Activated CD8-positive, alpha-beta memory T cell treated with anti-CD3 and anti-CD28 coated beads for 1 hour (primary cell): ENCODE measurements at places on chromosomes 2 and 18.

- no peak for DNase-seq
Observed at GRCh38 chr2:144924827-144925226, 404.9 kb upstream of the ZEB2 start.

DNA sequence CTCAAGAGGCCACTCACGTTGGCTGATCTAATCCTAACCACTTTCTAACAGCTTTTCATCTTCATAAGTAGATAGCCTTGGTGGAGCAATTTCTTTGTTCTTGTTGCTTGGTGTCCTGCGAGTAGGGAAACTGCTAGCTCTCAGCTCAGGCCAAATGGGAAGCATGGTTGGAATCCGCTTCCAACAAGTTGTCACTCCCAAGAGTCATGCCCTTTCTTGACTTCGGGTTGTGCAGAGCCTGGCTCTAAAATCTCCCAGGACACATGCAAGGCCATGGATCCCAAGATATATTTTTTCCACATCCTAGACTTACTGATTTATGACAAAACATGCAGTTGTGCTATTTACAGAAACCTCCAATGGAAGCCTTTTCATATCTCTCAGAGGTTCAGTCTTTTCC is 7.3 kb upstream of the MATN3 start:
- no peak for DNase-seq

- DNase-seq: no peak
Observed at GRCh38 chr2:113009622-113010021, 4.4 kb downstream of the IL36A start.

DNA sequence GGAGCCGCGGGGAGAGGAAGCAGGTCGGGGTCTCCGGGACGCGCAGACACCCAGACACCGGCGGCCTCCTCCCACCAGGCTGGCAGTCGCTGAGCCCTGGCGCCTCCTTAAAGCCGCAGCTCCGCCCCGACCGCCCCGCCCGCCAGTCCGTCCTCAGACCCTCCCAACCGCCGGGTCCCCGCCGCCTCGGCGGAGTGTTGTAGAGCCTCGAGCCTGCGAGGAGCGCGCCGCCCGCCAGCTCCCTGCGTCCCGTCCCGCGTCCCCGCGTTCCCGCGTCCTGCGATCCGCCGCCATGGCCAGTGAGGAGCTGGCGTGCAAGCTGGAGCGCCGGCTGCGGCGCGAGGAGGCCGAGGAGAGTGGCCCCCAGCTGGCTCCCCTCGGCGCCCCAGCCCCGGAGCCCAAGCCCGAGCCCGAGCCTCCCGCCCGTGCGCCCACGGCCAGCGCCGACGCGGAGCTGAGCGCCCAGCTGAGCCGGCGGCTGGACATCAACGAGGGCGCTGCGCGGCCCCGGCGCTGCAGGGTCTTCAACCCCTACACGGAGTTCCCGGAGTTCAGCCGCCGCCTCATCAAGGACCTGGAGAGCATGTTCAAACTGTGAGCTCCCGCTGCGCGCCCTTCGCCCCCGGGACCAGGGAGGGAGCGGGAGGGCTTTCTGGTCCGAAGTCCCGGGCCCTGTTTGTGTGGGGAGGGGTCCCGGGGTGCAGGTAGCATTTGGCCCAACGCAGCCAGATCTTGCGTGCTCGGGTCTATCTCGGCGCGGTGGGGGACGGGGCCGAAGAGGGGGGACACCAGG is at the start of gene EFHD1:
EFHD1 (plus strand) TSS at position 192 of the 793 bp plus-strand sequence; CDS start at position 293, 101 bp downstream.
- DNase-seq: no peak

DNA sequence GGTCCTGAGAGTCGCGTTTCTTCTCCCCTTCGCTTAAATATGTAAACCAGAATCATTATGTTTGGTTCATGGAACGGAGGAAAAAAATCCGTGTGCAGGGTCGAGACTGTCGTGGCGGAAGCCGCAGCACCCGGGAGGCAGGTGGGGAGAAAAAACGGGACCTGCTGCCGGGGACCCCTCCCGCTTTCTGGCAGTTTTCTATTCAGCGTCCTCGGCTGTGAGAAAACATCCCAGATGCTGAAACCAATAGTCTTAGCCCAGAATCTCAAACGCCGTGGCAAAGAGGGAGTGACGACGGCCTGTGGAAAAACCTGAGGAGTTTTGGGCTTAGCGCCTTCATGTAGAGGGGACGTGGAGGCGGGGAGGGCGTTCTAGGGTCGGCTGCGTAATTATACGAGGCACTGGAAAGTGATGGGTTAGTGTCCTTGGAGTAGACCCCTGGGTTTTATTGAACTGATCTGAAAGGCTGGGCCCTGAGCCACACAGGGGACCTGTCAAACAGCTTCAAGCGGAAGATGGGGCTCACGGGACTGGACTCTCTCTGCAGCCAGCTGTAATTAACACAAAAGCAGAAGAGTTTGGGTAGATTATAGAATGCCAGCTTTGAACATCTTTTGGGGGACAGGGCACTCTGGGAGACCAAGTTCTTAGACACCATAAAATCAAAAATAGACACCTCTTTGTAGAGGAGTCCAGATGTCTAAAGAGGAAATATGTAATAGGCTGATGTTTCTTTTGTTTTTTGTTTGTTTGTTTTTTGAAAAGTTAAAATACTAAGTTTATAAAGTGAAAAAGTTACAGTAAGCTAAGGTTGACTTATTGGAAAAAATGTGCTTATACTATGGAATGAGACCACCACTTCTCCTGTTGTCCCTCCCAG is 834 bp upstream of the BUB1 start:
- no peak for DNase-seq

GRCh38 chr2:883260-883802 is 67.3 kb upstream of the SNTG2 start:
- DNase-seq: no peak

GRCh38 chr2:157172866-157173578 is 84.5 kb upstream of the GALNT5 start:
- no peak for DNase-seq

GRCh38 chr2:220152281-220152935 is 525.0 kb downstream of the SLC4A3 start:
- DNase-seq: no peak

GRCh38 chr2:100852999-100853908 is 33.3 kb downstream of the NPAS2 start:
- no peak for DNase-seq

- no peak for DNase-seq
Observed at GRCh38 chr18:56173542-56174220, 464.7 kb downstream of the TXNL1 start.

DNA sequence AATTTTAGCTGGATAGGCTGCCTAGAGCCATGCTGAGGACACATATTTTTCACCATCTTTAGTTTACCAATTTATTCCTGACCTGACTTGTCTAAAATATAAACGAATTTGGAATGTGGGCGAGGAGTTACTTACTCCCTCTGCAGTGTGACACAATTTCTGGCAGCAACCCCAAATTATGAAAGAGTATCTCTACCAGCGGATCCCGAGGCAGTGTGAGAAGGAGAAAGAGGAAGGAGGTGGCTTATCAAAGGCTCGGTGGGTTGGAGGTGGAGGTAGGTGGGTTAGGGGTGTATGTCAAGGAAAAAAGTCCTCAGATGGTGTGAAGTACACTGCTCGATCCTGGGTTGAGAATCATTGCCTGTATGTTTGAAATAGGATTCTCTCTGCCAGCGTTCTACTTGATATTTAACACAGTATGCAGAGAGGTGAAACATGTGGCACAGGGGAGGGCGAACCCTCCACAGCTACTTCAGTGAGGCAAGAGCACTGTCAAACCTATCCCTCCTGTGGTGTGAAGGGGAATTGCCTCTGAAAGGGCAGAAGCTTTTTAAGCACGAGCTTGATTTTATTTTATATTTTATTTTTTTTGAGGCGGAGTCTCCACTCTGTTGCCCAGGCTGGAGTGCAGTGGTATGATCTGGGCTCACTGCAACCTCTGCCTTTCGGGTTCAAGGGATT is 76.0 kb downstream of the RFTN2 start:
- no peak for DNase-seq

- DNase-seq: no peak
Observed at GRCh38 chr2:30527411-30527810, 80.4 kb downstream of the LCLAT1 start.

DNA sequence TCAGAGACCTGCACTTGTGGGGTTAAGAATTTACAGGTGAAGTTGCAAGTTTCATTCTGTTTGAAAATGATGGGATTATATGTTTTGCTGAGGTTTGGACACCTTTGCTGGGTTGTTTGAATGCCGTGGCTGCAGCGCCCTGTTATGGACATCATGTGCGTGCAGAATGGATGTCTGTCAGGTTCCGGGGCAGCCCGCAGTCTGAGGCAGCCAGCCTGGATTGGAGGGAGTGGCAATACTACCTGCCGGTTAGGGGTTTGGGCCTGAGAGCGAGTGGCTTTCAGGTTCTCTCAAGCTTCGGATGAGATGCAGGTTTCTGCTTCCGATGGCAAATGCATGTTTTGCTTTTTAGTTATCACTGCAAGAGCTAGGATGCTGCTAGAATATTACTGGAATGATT is 1.1 kb downstream of the CASP8 start:
- DNase-seq: peak; percentile 26

- no peak for DNase-seq
Observed at GRCh38 chr2:159145745-159146354, 140.7 kb downstream of the WDSUB1 start.

- DNase-seq: no peak
Observed at GRCh38 chr18:29057703-29058102, 880.8 kb upstream of the CDH2 start.

- no peak for DNase-seq
Observed at GRCh38 chr18:68676913-68677312, 38.0 kb downstream of the TMX3 start.

DNA sequence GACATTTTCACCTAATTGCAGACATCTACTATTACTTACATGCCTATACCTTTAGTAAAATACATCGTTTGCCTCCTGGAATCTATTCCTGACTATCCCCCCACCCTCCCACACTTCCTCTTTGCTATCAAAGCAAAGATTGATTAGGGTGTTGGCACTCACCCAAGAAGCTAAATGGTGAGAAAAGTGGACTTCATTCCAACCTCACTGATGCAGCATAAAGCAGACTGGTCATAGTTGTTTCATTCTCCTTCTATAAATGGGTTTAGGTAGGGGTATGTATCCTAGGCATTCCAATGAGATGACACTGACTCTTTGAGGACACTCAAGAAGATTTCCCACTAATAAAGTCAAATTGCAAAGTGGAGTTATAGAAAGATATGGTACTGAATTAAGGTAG is 97.4 kb downstream of the LRP1B start:
- DNase-seq: no peak

DNA sequence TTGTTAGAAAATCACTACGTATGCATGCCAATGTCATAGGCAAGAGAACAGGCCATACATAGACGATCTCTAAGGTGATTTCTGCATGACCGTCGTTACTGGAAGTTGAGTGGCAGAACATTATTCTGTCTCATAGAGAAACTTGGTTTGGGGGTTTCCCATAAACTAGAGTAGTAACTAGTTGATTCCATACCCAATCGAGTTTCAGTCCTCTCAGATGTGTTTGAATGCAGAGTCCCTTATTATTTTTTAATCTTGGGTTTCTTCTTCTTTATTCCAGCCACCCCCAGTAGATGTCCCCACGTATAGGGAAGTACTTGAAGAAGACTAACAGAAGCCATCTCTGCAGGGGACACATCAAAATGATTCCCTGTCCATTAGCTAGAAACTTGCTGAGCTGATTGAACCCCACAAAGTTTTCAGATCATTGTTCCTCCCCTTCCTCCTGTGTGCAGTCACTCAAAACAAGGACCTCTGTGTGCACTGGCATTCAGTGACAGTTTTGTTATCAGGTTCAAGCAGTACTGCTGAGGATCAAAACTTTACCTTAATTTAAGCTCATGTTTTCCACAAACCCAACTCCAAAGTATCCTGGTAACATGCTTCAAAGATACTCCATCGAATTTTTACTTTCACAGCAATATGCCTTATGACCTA is 68.4 kb upstream of the CDCA7 start:
- no peak for DNase-seq

DNA sequence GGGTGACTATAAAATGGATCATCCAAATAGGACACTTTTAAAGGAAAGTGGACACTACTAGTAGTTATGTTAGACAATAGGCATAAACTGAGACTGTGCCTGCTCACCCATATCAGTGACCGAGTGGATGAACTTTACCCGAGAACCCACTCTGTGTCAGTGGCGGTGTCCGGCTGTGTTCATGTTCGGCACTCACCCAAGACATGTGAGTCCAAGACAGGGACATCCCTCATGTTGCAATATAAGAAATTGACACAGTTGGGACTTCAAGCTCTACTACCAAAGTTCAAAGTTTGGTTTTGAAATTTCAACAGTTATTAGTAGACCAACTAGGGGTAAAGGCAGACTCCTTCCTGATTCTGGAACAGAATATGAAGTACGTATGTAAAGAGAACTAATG is 326.3 kb upstream of the TNP1 start:
- no peak for DNase-seq

DNA sequence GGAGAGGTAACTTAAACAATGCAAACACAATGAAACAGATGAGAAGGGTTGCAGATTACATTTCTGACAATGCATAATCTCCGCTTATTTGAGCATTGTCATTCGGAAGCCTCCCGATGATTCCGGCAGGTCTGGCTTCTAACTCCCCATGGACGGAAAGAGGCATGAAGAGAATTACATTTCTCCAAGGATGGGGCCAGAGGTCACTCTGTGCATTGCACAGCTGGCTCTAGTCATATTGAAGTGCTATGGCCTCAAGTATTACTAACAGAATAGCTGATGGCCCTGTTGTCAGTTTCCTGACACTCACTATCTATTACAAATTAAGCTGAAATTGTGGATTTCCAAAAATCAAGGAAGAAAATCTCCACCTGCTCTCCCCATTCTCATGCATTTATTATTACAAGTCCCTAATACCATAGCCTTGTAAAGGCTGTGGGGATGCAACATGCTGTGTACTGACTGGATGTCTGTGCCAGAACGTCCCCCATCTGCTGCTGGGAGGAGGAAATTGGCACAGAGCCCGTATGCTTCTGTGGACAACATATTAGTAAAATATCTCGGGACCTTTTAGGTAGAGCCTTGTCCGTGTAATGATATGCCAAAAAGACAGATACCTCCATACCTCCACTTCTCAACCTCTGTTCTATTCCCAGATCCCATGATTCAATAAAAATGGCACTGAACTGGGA is 168.1 kb downstream of the SETBP1 start:
- no peak for DNase-seq

- no peak for DNase-seq
Observed at GRCh38 chr2:197011801-197012641, 85.5 kb upstream of the PGAP1 start.
